Thyroid gland (tissue), 4 donors: ENCODE measurements at places on chromosomes 16 and 17. TPM values are rescaled to one million over a fixed set of nuclear protein-coding genes. Genes with fewer than 3 reads are reported as not detected.

DNA sequence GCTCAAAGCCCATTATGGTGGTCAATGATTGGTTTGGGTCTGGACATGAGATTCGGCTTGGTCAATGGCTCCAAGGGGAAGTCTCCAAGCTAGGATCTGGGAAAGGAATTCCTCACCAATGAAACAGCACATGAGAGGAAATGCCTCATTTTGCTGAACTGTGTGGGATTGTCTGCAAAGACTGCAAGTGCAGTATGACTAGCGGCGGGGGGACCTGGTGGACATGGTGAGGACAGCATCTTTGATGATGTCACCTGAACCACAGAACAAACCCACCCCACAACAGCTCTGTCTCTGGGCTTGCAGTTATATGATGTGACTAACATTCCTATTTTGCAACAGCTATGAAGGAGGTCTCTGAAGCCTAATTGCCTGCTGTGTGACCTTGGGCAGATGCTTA, 50.6 kb upstream of the NKD1 start:
- no peak overlapping the region for H3K4me3 ChIP-seq
- H3K36me3 ChIP-seq = no peaks in the 10 kb centered on the region
- no peaks in the 10 kb centered on the region for H3K4me1 ChIP-seq
- H3K27ac ChIP-seq = no peak overlapping the region
- H3K27me3 ChIP-seq = no peaks in the 10 kb centered on the region

DNA sequence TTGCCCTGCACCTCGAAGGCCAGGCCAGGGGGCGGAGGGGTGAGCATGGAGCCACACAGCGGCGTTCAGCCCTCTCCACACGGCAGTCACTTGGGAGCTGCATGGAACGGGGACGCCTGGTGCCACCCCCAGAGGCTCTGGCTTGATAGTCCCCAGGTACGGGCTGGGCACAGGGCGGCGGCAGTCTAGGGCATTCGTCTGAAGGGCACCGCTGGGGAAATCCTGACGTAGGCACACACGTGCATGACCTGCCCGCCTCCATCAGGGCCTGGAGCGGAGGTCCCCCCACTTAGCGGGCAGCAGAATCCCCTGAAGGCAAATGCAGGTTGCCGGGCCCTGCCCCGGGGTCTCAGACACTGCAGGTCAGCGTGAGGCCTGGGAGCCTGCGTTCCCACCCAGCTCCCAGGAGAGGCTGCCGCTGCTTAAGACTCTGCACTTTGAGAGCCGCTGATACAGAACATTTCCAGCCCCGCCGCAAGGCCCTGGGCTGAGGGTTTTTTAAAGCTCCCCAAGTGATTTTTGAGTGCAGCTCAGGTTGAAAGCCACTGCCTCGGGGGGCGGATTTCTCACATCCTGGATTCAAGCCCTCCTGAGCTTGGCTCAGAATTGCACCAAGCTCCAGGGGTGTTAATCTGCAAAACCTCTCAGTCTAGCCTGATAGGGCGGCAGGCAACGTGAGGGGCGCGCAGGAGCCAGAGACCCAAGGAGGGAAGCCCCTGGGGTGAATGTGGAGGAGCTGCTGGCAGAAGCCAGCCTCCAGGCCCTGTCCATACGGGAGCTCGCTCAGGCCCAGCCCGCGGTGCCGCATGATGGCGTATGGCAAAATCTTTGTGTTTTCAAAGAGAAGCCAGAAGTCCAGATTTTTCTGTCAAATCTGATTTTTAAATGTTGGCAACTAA, 182.3 kb upstream of the GSE1 start:
- no peak overlapping the region for H3K27ac ChIP-seq
- no peaks in the 10 kb centered on the region for H3K36me3 ChIP-seq
- H3K27me3 ChIP-seq = no peaks in the 10 kb centered on the region
- no peak overlapping the region for H3K4me3 ChIP-seq
- peak; percentile 52 for DNase-seq

- DNase-seq = no peak
- no peaks in the 10 kb centered on the region for H3K36me3 ChIP-seq
- H3K4me3 ChIP-seq = no peak overlapping the region
- no peaks in the 10 kb centered on the region for H3K27me3 ChIP-seq
Observed at GRCh38 chr17:7476494-7476893, 2.9 kb downstream of the ZBTB4 start.

GRCh38 chr17:61580502-61580901, 10.5 kb downstream of the NACA2 start:
- no peak overlapping the region for H3K27ac ChIP-seq
- no peaks in the 10 kb centered on the region for H3K27me3 ChIP-seq
- H3K36me3 ChIP-seq = no peaks in the 10 kb centered on the region
- H3K4me3 ChIP-seq = no peak overlapping the region

DNA sequence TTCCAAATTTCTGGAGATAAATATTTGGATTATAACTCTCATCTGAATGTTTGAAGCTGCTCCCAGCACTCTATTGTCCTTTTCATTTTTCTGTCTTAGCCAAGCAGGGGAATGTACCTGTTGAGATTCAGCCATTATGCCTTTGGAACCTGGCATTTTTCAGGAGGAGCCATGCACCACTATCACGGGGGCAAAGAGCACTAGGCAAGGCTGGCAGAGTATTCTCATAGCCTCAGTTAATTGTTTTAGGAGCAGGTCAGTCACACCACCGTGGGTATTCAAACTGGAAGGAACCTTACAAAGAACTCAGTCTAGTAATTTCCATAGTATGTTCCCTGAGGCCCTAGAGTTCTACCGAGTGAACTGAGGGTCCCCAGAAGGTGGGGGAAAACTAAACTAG, 348.9 kb downstream of the TMEM114 start:
- H3K27ac ChIP-seq = no peak overlapping the region
- no peaks in the 10 kb centered on the region for H3K4me1 ChIP-seq
- H3K27me3 ChIP-seq = no peaks in the 10 kb centered on the region

DNA sequence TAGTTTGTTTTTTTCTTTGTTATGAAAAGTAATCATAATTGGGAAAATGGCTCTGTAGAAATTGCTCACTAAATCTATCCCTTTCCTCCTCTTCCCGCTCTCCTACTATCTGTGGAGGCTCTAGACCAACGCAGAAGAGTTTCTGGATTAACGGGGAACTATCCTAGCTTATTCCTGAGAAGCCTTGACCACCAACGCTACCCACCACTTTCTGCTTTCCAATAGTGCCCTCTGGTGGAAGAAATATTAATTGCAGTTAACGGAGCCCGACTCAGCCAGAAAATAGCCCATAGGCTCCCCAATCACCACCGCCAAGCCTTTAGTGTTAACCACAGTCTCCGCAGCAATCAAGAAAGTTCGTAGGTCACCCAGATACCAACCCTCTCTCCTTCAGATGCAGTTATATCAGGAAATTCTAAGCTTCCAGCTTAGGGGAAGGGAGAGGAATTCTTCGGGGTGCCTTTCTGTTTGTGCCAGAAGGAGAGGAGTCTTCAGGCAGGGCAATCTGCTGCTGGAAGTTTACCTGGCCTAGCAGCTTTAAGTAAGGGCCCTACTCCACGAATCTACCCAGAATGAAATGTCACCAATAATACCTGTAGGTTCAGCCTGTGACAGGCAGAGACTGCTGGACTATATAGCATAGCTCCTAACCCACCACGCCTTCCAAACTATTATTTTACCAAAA, 23.0 kb upstream of the NSRP1 start:
- peaks cover 13% of the 10 kb centered on the region for H3K4me1 ChIP-seq
- no peaks in the 10 kb centered on the region for H3K36me3 ChIP-seq
- DNase-seq = peak; percentile 19
- H3K4me3 ChIP-seq = no peak overlapping the region
- H3K27ac ChIP-seq = no peak overlapping the region

GRCh38 chr16:19084139-19084538, 16.7 kb downstream of the COQ7 start:
- no peak overlapping the region for H3K27ac ChIP-seq
- no peak for DNase-seq
- H3K4me3 ChIP-seq = no peak overlapping the region
- peaks cover 9% of the 10 kb centered on the region for H3K4me1 ChIP-seq

GRCh38 chr17:48547808-48548522, 3.1 kb upstream of the HOXB2 start:
- peaks cover 55% of the 10 kb centered on the region for H3K27me3 ChIP-seq
- no peaks in the 10 kb centered on the region for H3K36me3 ChIP-seq
- no peak for DNase-seq
- H3K27ac ChIP-seq = no peak overlapping the region

DNA sequence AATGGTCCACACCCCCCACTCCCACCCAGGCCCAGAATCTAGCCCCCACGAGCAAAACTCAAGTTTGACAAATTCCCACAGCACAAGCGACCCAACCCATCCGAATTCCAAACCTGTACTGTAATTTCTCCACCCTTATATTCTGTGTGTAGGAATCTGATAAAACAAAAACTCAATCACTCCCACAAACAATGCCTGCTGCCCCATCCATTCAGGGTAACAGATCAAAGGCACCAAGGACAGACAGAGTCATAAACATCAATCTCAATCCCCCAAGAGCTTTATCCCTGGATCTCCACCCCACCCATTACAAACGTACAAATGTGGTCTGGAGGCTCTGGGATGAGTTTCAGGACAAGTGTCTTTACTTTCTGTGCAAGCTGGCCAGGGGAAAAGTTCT, 157.8 kb downstream of the AXIN2 start:
- no peak overlapping the region for H3K4me3 ChIP-seq
- H3K27me3 ChIP-seq = no peaks in the 10 kb centered on the region
- H3K4me1 ChIP-seq = no peaks in the 10 kb centered on the region
- no peaks in the 10 kb centered on the region for H3K36me3 ChIP-seq
- H3K27ac ChIP-seq = no peak overlapping the region

DNA sequence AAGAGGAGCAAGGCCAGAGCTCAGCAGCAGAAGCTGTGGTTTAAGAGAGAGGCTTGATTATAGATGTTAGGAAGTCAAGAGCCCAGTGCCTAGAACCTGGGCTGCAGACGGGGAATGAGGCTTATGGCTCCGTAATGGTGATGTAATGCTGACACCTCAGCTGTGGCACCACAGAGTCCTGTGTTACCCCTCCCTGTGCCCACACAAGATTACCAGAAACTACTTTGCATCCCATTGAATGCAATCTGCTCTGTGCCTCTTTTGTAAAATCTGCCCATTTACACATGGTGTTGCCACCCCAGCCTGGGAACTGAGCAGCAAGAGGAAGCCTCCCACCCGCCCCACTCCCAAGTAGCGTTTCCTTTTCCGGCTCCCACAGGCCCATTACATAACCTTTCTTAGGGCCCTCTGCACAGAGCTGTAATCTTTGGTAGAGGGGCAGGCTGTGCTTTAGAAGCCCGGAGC, 57.0 kb downstream of the PITPNC1 start:
- DNase-seq = peak; percentile 6
- H3K36me3 ChIP-seq = no peaks in the 10 kb centered on the region
- H3K4me3 ChIP-seq = no peak overlapping the region
- no peaks in the 10 kb centered on the region for H3K4me1 ChIP-seq

DNA sequence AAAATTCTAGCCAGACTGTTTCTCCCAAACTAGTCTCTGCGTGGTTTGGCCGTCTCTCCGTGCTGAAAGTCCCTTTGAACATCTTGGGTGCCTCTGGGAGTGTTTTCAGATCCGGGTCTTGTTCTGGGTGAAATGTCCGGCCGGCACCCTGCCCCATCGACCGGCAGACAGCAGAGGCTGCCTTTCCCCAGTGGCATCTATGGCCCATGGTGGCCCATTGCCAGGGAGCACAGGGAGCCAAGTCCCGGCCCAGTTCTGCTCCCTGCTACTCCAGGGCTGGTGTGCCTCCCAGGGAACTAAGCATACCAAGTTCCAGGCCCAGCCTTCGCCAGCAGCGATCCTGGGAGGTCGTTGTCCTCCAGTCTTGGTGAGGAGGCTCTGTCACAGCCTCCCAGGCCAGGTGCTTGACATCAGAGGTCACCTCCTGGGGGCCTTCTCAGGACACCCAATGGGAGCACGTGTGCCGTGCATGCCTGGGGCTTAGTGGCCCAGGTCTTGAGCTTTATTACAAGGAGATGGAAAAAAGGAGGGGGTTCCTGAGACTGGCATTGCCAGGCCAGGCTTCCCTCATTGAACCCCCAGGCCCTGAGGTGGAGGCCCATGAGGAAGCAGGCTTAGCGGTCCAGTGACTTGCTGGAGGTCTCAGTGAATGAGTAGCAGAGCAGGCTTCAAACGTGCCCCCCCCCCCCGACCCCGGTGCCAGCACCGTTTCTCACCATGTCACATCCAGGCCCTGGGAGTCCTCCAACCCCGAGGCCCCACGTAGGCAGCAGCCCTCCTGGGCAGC, 54.0 kb downstream of the PGS1 start:
- peak; percentile 44 for DNase-seq
- no peaks in the 10 kb centered on the region for H3K4me1 ChIP-seq
- peaks cover under 1% of the 10 kb centered on the region for H3K36me3 ChIP-seq
- H3K4me3 ChIP-seq = no peak overlapping the region
- H3K27ac ChIP-seq = no peak overlapping the region

DNA sequence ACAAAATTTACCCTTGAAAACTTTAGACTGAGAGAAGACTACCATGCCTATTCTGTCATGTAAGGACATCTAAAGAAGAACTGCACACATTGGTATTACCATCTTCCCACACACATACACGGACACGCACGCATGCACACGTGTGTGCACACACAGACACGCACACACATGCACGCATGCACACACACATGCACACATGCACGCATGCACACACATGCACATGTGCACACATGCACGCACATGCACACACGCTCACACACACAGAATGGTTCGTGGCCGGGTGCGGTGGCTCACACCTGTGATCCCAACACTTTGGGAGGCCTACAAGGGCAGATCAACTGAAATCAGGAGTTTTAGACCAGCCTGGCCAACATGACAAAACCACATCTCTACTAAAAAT, 296.9 kb upstream of the HSBP1 start:
- H3K27me3 ChIP-seq = no peaks in the 10 kb centered on the region
- no peak overlapping the region for H3K4me3 ChIP-seq
- no peak overlapping the region for H3K27ac ChIP-seq
- no peak for DNase-seq

- no peak overlapping the region for H3K27ac ChIP-seq
- H3K27me3 ChIP-seq = no peaks in the 10 kb centered on the region
- peaks cover 7% of the 10 kb centered on the region for H3K4me1 ChIP-seq
- H3K36me3 ChIP-seq = no peaks in the 10 kb centered on the region
Observed at GRCh38 chr16:30184096-30184890, 891 bp downstream of the CORO1A start.

- no peaks in the 10 kb centered on the region for H3K36me3 ChIP-seq
- H3K4me3 ChIP-seq = peak overlapping the region; percentile 7
Observed at GRCh38 chr17:68198931-68199836, 48.7 kb upstream of the AMZ2 start.

GRCh38 chr16:55703003-55704001, 47.5 kb downstream of the SLC6A2 start:
- H3K27me3 ChIP-seq = no peaks in the 10 kb centered on the region
- no peak overlapping the region for H3K27ac ChIP-seq
- no peaks in the 10 kb centered on the region for H3K36me3 ChIP-seq
- no peaks in the 10 kb centered on the region for H3K4me1 ChIP-seq
- no peak overlapping the region for H3K4me3 ChIP-seq
- peak; percentile 27 for DNase-seq

DNA sequence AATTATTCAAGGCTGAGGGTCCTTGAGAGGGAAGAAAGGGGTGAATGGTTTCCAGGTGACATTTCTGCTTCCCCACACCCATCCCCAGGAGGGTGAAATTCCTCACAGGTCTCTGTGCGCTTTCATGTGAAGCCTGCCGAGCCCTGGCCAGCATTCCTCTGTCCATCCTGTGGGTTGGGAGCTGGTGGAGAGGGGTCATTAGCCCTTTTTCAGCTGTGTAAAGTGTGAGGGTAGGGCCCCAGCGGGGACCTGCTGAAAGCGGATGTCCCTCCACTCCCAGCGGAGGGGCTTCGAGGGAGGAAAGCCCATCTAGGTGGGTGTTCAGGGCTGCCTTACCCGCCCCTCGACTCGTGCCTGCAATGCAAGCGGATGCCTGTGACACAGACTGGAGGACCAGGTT, 53.3 kb upstream of the DLX4 start:
- H3K36me3 ChIP-seq = no peaks in the 10 kb centered on the region
- H3K27me3 ChIP-seq = no peaks in the 10 kb centered on the region
- peaks cover 38% of the 10 kb centered on the region for H3K4me1 ChIP-seq
- peak; percentile 85 for DNase-seq
- no peak overlapping the region for H3K4me3 ChIP-seq

CACNA1G gene
- 0.13 TPM for total RNA-seq

MGAT5B gene
- total RNA-seq = 0.73 TPM

SOX15 gene
- 3.1 TPM for total RNA-seq

CKLF gene
- 56.8 TPM for total RNA-seq
